ENCODE measurements at places on chromosomes 6 and 20. TPM values are rescaled to one million over a fixed set of nuclear protein-coding genes. Genes with fewer than 3 reads are reported as not detected.

The NRSN1 gene
- not detected for polyA plus RNA-seq

The MCHR2 gene
- polyA plus RNA-seq, result not detected

GRCh38 chr6:159416891-159417560 is 247.8 kb downstream of the FNDC1 start:
- no peak for DNase-seq

DNA sequence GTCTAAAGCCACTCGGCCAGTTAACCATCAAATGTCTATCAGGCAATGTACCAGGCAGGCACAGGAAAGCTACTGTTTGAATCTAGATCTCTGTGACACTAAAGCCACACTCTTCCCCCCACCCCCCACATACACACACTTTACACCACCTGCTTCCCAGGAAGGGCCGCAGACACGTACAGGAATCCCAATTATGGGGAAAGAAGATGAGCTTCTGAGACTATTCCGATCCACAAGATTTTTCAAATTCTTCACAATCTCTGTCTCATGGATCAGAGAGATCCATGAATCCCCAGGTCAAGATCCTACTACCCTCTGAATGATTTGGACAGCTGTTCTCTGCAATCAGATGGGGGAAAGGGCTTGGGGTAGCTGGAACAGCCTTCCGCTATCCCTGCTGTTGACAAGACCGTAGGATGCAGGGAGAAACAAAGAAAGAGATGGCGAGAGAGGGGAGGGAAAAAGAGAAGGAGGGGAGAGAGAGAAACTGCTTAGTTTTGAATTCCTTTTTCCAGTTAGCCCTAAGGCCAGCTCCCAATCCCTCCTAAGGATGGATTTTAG is 25.4 kb upstream of the RIMS4 start:
- DNase-seq, result no peak

- no peak for DNase-seq
These were observed 19.6 kb upstream of the MAS1L start for GRCh38 chr6:29507319-29507718.

DNA sequence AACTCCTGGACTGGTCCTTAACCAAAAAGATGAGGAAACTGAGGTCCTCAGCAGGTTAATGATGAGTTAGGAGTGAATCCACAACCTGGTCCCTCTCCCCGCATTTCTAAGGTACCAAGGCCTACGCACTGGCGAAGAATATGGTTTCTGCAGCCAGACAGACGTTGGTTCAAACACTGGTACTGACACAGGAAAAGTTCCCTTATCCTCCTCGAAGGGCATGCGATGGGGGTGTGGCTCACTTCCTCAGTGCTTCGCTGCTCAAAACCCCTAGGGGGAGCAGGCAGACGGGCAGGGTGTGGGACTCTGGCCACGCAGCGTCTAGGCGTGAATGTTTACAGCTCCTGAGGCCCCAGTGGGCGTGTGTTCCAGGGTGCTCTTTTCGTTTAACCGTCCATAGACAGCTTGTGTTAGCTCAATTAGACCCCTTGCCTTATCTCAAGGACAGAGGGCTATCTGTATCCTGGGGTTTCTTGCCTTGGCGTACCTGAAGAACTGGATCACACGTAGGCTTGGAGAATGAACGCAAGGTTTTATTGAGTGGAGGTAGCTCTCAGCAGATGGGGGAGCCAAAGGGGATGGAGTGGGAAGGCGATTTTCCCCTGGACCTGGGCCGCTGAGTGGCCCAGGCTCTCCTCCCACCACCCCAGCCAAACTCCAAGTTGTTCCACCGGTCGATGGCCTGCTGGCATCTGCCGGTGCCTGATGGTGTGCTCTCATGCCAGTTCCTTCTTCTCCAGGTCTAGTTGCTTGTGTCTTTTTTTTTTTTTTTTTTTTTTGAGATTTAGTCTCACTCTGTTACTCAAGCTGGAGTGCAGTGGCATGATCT is 31.8 kb upstream of the PTPN1 start:
- peak; percentile 54 for DNase-seq

DNA sequence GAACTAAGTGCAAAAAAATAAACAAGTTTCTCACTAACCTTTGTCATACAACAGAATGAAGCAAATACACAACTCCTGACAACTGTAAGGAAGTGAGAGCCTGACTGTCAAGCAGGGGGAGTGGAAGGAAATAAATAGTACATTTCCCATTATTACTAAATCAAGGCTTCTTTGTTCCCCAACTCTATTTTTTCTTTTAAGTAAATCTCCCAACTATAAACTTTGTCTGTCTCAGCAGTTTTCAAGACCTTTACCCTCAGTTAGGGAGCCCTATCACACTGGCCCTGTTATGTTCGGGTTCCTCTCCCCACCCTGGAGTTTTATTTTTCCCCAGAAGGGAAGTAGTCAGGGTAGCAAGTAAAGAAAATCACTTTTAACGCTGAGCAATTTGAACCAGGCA is 24.1 kb upstream of the IPCEF1 start:
- no peak for DNase-seq

- DNase-seq, result no peak
These were observed 200.3 kb downstream of the ANKRD60 start for GRCh38 chr20:58028123-58028522.
